ENCODE measurements at places on chromosomes 7 and 10. TPM values are rescaled to one million over a fixed set of nuclear protein-coding genes. Genes with fewer than 3 reads are reported as not detected.

- no peak for DNase-seq
Measured at GRCh38 chr10:77533146-77533886, 104.3 kb downstream of the KCNMA1 start.

DNA sequence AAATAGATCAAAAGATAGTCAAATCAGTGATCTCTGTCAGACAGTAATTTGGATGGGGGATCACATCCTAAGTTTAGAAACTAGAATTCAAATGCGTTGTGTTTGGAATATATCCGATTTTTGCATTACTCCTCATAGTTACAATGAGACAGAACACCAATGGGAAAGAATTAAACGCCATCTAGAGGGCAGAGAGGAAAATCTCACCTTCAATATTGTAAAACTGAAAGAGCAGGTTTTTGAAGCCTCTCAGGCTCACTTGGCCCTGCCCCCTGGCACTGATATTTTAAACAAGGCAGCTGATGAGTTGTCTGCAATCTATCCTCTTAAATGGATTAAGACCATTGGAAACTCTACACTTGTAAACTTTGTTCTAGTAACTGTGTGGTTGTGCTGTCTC lies 17.7 kb downstream of the FRG2B start:
- no peak for DNase-seq

The PDK4 gene
- total RNA-seq = not detected

The CALHM1 gene
- total RNA-seq = 0.58 TPM

The DYDC1 gene
- not detected for total RNA-seq

The POM121L12 gene
- not detected for total RNA-seq

The RBM48 gene
- total RNA-seq = 15.0 TPM

The SNX8 gene
- 26.8 TPM for total RNA-seq

The NKX1-2 gene
- not detected for total RNA-seq

All from activated CD4-positive, alpha-beta memory T cell treated with anti-CD3 and anti-CD28 coated beads, Interleukin-2, amount 10 ng/mL, durations not matched to agents 7 days and 5 days (primary cell).